ENCODE measurements at places on chromosomes 2 and 18. TPM values are rescaled to one million over a fixed set of nuclear protein-coding genes. Genes with fewer than 3 reads are reported as not detected.

GRCh38 chr2:162092658-162093556 is 18.9 kb upstream of the DPP4 start:
- no peak for DNase-seq

DNA sequence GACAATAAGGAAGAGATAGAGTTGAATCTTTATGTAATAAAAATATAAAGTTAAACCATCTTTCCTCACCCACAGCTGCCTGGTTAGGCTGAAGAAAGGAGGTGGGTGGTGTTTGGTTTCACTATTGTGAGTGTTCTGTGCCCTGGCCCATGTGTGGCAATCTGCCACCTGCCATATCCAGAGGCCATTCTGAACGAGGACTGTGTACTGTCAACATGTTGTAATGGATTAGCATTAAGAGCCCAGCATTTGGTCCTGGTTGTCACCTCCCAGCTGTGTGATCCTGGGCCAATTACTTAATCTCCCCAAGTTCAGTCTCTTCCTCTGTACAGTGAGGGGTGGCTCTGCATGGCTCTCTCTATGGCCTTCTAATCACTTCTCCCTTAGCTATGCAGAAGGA is 118.2 kb upstream of the SEC11C start:
- no peak for DNase-seq

DNA sequence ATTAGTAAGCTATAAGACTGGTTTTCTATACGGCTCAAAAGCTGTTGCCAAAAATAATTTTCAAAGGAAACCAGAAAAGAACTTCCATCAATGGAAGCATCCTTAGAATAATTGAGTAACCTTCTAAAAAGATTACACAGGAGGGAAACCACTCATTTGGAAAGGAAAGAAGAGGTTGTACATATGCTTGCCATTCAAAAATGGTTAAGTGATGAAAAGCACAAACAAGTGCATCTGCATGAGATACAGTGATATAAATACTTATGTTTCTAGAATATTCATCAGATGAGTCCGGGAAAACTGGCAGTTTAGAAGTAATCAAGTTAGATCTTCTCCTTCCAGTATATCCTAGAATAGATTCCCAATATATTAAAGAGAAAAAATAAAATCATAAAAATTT is 20.1 kb upstream of the SMAD2 start:
- no peak for DNase-seq

Gene ATP9B
- 79.5 TPM for total RNA-seq

Measured in naive thymus-derived CD8-positive, alpha-beta T cell (primary cell).